Activated T-helper 17 cell treated with anti-CD3 and anti-CD28 coated beads, Interleukin-2, amount 50 U/mL, for 72 hours (primary cell): ENCODE measurements at places on chromosomes 5 and 9.

DNA sequence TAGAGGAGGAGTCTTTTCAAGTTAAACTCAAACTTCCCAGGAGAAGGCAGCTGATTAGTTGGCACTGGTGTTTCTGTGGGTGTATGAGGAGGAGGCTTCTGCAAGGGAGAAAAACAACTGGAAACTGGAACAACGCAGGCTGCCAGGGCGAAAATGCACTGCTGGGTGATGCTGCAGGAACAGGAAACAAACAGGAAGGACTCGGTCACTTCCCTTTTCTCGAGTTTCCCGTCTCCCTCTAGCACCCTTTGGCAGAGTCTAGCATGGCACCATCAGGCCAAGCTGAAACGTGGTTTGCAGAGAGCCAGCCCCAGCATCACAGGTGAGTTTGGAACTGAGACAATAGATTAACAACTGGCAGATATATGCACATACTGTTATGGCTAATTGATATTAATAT lies 77.5 kb upstream of the CAST start:
- ATAC-seq, result no peak

GRCh38 chr9:86405926-86406325 lies 51.7 kb upstream of the TUT7 start:
- ATAC-seq, result peak; percentile 94

GRCh38 chr5:433836-434235 lies 9.1 kb upstream of the EXOC3 start:
- ATAC-seq, result no peak

DNA sequence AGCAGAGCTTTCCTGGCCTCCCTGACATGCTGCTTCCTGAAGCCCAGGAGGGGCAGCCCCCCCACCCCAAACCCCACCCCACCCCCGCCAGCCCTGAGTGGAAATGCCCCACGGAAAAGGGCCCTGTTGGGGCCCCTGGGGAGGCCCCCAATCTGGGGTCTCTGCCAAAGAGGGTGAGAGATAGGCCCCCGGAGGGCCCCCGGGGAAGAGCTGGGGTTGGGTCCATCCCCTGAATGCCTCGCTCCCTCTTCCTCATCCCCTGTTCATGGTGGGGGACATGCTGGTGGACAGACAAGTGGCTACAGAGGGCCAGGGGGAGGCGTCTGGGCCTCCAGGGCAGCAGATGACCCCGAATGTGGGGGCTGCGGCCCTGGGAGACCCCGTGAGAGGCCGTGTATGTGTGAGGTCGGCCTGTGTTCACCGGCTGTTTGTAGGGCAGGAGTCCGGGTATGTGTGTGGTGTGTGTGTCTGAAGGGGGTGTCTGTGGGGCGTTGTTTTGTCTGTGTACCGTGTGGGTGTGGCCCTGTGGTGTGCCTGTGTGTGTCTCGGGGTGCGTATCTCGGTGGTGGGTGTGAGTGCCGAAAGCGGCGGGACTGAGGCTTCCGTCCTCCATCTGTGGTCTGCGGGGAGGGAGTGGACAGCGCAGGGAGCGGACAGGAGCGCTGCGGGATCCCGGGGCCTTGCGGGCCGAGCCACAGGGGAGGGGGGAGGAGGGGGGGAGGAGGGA lies 11.3 kb downstream of the C9orf50 start:
- ATAC-seq, result peak; percentile 51

GRCh38 chr5:146076455-146076854 lies 28.9 kb downstream of the PLAC8L1 start:
- no peak for ATAC-seq

- ATAC-seq, result no peak
Observed at GRCh38 chr5:143533978-143534760, 130.7 kb upstream of the NR3C1 start.

GRCh38 chr5:757931-758697 lies 26.4 kb downstream of the ZDHHC11B start:
- ATAC-seq, result peak; percentile 51

DNA sequence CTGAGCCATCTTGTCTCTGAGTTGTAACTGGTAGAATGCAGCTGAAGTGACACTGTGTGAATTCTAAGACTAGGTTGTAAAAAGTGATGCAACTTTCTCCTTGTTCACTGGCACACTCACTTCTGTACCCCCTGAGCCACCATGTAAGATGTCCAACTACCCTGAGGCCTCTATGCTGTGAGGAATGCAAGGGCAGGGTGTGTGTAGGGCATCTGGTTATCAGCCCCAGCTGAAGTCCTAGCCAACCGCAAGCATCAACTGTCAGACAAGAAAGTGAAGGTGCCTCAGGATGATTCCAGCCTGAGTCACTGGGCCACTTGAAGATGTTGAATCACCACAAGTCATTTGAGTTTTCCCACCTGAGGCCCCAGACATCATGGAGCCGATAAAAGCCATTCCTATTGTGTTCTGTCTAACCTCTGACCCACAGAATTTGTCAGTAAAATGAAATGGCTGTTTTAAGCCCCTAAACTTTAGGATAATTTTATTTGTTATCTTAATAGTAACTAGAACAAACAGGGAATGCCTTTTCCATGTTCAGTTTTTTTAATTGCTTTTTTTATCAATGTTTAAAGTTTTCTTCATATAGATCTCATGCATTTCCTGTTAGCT lies 18.7 kb upstream of the RHOBTB3 start:
- ATAC-seq, result peak; percentile 87

DNA sequence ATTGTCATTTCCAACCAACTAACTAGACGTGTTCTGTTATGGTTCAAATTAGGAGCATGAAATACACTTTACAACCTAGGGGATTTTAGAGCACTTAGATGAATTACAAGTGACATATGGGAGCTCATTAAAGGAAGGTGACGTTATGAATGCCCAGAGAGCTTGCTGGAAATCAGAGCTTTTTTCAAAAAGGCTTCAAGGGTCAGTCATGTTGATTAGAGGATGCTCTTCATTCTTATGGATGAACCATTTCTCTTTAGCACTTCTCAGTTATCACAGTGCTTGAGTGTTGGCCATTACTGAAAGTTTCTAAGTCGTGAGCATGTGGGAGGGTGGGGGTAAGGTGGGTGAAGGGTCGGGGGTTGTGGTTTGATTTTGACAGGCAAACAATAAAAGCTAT lies 1245.5 kb upstream of the DMAC1 start:
- ATAC-seq, result no peak

DNA sequence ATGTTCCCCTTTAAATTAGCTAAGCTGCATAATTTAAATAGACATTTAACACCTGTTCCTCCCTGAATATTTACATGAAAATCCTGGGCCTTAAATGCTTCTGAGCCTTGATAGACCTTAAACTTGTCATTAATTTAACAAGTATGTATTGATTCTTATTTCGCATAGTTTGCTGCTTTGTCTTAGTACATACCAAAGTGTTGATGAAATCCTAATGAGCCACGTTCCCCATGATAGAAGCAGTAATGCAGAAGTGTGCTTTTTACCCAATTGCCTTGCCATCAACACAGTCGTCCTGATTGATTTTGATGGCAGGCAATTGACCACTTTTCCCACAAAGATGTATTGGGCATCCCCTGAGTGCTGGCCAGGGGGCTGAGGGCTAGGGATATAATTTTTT lies 213.5 kb downstream of the SGCD start:
- ATAC-seq, result no peak

- ATAC-seq, result no peak
Observed at GRCh38 chr9:26723486-26723885, 169.1 kb downstream of the CAAP1 start.

DNA sequence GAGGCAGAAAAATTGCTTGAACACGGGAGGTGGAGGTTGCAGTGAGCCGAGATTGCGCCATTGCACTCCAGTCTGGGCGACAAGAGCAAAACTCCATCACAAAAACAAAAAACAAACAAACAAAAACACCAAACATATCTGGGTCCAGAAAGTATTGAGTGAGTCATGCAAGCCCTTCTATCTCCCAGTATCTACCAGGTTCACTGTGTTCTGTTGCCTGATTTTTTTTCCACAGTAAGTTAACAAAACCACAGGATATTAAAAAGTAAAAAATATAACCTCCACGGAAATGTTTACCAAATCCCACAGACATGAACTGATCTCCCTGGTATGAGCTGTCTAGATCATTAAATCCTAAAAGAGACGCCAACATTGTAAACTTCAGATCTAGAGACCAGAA lies 94.4 kb downstream of the ANKH start:
- ATAC-seq, result no peak

- no peak for ATAC-seq
Observed at GRCh38 chr5:87354496-87354895, 58.2 kb downstream of the CCNH start.

GRCh38 chr5:22964632-22965031 lies 111.5 kb upstream of the CDH12 start:
- ATAC-seq, result no peak

GRCh38 chr9:95333426-95333825 lies 15.9 kb upstream of the FANCC start:
- ATAC-seq, result no peak

GRCh38 chr5:60010328-60010727 lies 116.8 kb upstream of the PDE4D start:
- no peak for ATAC-seq

GRCh38 chr5:87770601-87771121 lies 357.9 kb upstream of the CCNH start:
- no peak for ATAC-seq

DNA sequence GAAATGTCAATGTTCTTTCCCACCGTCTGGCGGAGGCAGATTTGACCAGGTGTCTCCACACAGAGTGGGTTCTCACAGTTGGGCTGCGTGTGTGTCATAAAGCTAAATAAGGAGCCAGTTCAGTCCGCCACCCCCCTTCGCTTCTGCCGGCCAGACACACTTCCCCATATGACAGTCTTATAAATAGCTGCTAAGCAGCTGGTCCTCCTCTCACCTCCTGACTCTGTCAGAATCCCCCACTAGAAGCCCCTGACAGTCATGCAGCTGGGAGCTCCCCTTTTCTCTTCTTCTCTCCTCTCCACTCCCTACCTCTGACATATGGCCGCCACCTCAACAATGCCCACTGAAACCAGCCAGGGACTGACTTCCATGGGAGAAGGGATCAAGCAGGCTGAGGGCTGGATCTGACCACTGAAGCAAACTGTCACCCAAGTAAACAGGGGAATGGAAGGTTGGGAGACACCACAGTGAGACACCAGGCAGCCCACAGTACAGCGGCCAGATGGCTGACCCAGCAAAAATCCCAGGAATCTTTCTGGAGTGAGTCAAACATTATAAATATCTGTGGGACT lies 141.9 kb upstream of the EFNA5 start:
- ATAC-seq, result no peak

GRCh38 chr5:103232393-103232999 lies 26.1 kb upstream of the MACIR start:
- peak; percentile 50 for ATAC-seq

GRCh38 chr5:4905674-4906520 lies 234.2 kb upstream of the ADAMTS16 start:
- ATAC-seq, result no peak
